ENCODE measurements at places on chromosomes 13 and 19.

- DNase-seq, result no peak
Observed at GRCh38 chr13:91158017-91158395, 189.5 kb upstream of the MIR17HG start.

DNA sequence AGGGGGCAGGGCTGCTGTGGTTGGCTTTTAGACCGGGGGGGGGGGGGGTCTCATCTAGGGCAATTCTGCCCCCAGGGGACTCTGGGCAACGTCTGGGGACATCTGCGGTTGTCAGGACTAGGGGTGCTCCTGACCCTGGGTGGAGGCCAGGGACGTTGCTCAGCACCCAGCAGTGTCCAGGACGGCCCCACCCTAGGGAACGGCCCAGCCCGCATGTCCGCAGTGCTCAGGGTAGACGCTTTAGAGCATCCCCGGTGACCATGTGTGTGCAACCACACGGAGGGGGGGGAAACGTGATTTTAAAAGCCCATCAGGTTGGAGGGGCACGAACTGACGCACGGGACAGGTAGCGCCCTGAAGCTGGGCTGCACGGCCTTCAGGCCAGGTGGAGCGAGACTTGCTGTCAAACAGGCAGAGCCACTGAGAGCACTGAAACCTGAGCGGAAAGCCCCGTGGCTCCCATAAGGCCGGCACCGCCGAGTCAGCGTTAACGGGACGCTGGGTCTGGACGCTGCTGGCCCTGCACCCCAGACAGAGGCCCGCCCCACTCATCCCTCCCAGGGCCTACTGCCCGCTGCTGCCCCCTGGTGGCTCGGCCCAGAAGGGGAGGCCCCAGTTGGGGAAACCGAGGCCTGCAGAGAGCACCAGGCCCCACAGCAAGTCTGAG, 8.3 kb downstream of the CACTIN start:
- DNase-seq, result no peak

- no peak for DNase-seq
Observed at GRCh38 chr19:47315125-47315821, 5.6 kb downstream of the C5AR1 start.

DNA sequence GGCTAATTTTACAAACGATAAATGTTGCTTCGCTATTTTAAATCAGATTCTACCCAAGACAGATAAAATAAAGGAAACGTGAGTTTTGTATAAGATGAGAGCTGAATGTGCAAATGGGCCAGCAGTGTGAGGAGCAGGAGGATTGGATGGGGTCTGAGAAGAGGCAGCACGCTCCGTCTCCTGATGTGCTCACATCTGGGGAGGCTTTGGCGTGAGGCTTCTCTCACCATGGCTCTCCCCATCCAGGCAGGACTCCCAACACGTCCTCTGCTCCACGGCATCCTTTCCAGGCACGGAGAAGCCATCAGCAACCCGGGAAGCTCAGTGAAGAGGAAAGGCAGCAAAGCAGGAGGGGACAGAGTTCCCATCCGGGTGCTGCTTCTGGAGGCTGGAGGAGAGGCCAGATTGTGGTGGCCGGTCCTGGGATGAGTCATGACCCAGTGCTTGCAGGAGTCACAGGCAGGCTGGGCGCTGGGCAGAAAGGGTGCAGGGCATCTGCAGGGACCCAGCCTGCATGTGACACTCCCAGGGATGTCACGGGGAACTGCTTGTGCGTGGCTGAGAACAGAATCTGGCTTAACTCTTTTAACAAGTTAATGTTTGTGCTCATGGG, 47.5 kb downstream of the ZNF536 start:
- no peak for DNase-seq

- DNase-seq, result no peak
Observed at GRCh38 chr19:30593356-30593755, 221.2 kb downstream of the ZNF536 start.

- DNase-seq, result no peak
Observed at GRCh38 chr13:64528838-64529237, 2701.3 kb downstream of the PCDH9 start.

DNA sequence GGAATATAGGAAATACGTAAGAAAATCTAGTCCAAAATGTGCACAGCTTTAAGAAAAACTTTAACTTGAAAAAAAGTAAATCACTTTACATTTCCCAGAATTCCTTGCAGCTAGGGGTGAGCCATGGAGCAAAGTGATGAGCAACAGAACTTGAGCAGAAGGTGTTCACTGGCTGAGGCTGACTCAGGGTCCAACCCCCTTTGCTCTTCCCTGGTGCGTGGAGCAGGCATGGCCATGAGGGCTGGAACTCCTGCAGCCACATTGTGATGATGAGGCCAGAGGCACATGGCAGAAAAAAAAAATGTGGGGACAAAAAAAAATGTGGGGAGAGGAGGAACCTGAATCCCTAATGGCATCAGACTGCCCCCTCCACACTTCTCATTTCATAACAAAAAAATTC, 9.9 kb upstream of the PLA2G4C start:
- DNase-seq, result no peak

- DNase-seq, result no peak
Observed at GRCh38 chr13:50189450-50189849, 174.2 kb downstream of the KCNRG start.

DNA sequence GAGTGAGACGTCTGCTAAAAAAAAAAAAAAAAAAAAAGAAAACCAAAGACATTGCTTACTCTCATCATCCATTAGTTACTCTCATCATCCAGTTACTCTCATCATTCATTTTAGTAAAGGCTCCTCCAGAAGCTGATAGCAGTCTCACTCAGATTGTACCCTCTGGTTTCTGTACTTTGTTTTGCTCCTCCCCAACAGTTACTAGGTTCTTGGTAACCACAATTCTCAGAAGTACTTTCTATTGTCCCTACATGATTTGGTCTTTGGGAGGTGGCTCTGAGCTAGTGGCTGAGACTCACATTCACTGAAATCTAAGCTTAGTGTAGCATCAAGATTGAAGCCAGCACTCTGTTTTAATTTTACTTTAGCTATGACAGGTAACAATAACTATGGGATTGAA, 14.3 kb downstream of the ERICH4 start:
- no peak for DNase-seq

- DNase-seq, result no peak
Observed at GRCh38 chr13:98300956-98301641, 124.0 kb upstream of the RNF113B start.

Data from NCI-H524 (cell line).